Stimulated activated CD8-positive, alpha-beta memory T cell treated with anti-CD3 and anti-CD28 coated beads, Interleukin-7, amount 100 ng/mL, for 4 hours (primary cell): ENCODE measurements at places on chromosomes 7 and 10.

DNA sequence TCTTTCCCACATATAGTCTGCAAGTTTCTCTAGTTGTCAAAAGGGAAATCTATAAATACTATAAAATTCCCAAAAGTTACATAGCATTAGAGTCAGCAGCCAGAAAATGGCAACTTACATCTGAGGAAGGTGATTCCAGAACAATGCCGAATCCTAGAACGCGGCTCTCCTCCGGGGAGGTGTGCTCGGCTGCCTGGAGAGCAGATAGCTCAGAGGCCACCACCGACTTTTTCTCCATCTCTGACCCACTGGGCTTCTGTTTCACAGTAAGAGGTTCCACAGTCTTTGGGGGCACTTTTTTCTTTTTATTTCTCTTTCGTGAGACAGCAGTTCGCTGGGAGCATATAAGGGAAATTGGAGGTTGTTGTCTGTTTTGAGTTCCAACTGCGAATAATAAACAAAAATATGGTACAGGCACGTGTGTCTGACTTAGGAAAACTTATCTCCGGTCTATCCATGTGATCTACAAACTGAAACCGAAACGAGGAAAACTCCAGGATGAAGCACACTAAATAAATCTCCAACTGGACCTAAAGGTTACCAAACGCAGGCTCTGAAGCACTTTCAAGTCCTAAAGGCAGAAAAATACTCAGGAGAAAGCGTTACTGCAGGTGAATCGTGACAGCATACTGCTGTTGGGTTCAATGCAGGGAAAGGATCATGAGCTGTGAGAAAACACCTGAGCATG is 36.2 kb downstream of the BEND7 start:
- DNase-seq: no peak

GRCh38 chr7:31058122-31058521 is 6.0 kb downstream of the ADCYAP1R1 start:
- DNase-seq: no peak

DNA sequence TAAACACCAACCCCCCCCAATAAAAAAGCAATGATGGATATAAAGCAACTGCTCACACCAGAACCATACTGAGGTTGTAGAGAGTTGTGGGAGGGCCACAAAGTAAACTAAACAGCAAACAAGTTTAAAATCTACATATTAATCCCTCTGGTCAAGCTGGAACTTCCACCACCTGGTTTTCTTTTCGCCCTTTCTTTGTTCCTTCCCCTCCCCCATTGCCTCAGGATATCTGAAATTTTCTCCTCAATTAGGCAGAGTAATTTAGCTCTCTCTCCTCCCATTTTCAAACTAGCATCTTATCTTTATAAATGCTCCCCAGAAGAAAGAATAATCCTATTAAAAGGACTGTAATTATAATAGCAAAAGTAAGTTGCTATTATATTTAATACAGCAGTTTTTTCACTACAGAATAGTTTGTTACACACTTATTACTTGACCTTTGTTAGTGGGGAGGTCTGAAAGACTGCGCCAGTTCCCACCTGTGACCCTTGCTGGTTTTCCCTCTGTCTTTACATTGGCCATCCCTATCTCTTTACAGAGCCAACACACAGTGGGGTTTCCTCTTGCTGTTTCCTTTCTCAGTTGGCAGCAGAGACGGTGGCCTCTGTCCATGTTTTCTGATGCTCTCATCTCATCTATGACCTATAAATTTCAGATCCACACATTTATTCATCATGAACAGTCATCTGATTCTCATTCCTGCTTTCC is 235.4 kb downstream of the RNLS start:
- no peak for DNase-seq

DNA sequence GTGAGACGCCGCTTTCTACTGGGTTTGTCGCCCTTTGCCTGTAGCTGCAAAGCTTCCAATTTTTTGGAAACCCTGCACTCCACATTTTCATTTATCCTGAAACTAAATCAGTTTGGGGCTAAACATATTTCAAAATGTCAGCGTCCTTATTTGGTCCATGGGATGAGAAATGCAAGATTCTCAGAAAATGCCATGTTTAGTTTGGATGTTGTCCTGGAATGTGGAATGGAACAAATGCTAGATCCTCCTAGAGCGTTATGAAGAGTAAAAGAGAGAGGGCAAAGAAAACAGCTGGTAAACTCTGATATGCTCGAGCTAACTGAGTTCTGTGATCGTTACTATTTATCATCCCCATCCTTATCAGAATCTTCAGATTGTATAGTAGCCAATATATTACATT is 236.9 kb downstream of the KLF6 start:
- no peak for DNase-seq

DNA sequence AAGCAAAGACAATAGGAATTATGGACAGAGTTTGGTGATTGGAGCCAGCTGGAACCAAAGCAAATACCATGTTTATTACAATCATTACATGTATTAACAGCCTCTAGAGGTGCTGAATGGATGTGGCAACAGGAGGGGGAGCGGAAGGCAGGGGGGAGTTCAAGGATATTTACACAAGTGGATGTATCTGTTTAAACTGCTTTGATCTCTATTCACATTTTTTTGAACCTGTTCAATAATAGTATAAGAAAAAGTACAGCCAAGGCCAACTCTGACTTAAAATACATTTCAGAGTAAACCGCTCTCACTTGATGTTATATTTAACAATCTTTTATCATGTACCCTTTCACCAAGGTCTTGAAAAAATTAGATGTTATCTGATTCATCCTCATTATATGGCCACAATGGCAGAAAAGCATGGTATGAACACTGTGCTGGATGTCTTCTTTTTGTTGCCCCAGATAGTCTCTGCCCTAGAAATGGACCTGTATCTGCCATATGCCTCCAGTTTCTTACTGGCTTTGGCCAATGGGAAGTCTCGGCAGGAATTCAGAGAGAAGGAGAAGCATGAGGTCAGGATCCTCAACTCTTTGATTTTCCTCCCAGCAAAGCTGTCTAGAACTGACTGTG is 88.2 kb upstream of the FAM133B start:
- DNase-seq: no peak

GRCh38 chr10:78829565-78829964 is 239.2 kb upstream of the ZMIZ1 start:
- DNase-seq: no peak

GRCh38 chr10:59896191-59896590 is 10.2 kb downstream of the CCDC6 start:
- DNase-seq: no peak

GRCh38 chr10:6364893-6365292 is 162.2 kb downstream of the PFKFB3 start:
- DNase-seq: no peak

DNA sequence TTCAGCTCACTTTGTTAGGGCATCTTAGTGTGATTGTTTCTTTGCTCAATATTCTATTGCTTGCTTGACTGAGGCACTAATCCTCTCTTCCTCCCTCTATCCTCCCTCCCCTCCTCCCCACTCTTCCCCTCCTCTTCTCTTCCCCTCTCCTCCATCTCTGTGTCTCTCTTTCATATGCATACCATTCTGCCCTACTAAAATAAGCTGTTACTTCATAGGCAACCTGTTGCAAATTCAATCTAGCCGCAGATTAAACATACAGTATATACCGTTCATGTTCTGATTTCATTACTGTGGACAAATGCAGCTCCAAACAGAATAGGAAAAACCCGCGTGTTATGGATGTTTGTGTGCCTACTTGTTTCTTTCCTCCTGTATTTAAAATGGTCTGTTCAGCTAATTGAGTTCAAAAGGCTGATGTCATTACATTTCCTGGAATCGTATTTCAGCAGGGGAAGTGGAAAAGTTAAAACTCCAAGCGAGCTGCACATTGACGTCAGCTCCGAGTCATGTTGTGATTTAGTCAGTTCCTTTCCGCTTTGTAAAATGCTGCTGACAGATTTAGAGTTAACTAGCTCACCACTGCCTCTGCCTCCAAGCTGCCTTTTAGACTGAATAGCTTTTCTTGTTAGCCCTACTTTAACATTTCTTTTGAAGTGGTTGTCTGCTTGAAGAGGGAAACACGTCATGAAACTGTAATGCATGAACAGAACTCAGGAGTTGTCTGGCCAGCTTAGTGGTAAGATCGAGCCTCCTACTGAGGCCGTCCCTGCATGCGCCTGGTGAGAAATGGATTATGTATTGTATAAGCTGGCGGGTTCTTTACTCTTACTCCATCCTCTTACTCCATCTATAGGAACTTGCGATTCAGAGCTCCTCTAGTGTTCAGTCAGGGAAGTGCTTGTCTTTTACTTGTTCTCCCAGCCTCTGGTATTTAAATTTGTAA is 69.0 kb downstream of the CREM start:
- DNase-seq: peak; percentile 83

DNA sequence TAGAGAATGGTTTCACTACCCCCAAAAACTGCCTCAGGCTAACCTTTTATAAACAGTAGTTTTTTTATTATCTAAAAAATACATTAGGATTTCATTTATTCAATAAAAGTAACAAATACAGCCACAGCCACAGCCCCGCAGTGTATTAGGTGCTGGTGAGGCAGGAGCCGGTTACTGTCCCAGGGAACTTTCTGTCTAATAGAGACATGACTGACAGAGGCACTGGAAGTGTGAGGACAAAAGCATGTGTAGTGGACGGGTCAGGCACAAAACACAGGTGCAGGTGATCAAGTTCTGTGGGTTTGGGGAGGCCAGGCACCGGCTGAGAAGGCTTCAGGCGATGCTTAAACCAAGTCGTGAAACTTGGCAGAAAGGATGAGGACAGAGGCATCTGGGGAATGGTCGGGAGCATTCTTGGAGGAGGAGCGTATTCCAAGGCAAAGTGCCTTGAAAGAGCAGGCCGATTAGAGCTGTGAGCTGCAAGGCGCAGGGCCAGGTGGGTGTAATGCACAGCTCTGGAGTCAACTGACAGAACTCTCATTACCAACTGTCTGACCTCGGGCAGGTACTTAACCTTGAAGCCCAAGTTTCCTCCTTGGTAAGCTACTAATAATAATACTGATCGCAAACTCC is 138.2 kb downstream of the USP6NL start:
- no peak for DNase-seq

GRCh38 chr10:31677195-31678138 is 251.2 kb downstream of the ARHGAP12 start:
- no peak for DNase-seq

GRCh38 chr7:121406944-121407343 is 10.8 kb upstream of the FAM3C start:
- DNase-seq: no peak

- DNase-seq: no peak
Observed at GRCh38 chr10:99983280-99983988, 26.3 kb downstream of the DNMBP start.

DNA sequence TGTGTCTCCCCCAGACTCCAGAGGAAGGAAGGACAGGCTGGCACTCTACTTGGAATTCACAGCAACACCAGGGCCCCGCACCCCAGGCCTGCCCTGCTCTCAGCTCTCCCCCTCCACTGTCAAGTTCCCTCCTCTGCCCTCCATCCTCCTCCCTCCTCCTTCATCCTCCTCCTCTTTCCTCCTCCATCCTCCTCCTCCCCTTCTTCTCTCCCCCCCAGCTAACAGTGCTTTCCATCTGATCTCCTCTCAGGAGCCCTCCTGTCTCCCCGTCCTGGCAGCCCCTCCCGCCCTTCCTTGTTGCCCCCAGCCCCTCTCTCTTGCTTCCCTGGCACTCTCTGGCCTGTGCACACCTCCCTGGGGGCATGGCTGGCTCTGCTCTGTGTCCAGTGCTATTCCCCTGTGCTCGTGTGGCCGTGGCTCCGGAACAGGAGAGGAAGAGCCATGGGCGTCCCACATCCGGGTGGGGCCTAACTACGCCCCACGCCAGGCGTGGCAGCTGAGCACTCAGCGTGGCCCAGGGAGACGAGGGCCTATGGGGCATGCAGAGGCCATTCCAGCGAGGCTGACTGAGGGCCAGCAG is 64.2 kb downstream of the PWWP2B start:
- DNase-seq: no peak

DNA sequence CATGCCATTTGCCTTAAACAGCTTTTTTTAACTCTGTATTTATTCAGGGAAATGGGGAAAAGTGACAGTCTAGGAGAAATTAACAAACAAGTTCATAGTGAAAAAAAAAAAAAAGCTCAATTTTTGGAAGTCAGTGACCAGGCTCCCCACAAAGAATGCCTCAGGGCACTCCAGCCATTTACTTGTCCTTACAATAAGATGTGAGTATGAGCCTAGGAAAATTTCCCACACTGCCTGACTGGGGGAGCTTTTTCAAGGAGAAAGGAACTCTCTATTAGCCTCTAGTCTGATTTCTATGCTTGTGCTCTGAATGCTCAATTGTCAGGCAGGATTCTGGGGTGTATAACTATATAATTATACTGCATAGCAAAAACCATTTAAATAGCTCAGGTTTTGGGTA is 74.9 kb upstream of the NRBF2 start:
- DNase-seq: no peak

DNA sequence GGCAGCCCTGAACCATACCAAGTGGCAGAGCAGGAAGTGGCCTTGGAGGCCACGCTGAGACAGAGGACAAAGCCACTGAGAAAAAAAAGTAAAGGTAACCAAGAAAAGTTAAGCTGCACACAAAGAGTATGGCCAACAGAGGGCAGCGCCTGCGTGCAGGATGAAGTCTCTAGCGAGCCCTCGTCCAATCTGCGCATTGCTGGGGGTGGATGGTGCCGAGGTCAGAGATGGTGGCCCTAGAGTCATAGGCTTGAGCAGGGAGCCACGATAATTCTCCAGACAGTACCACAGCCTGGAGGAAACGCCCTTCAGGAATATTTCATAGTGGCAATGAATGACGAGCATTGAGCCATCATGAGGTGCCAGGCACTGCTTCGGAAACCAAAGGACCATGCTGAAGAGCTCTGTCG is 9.7 kb downstream of the ATP6V0E2 start:
- no peak for DNase-seq

- no peak for DNase-seq
Observed at GRCh38 chr7:105587909-105588635, 6.8 kb upstream of the EFCAB10 start.

- DNase-seq: no peak
Observed at GRCh38 chr7:112765105-112765504, 25.1 kb downstream of the TMEM168 start.

GRCh38 chr10:66996996-66997395 is 71.2 kb downstream of the LRRTM3 start:
- DNase-seq: no peak
